ENCODE measurements at places on chromosomes 4 and X. TPM values are rescaled to one million over a fixed set of nuclear protein-coding genes. Genes with fewer than 3 reads are reported as not detected.

GRCh38 chr4:102352781-102353180, 7.5 kb upstream of the SLC39A8 start:
- DNase-seq, result no peak

DNA sequence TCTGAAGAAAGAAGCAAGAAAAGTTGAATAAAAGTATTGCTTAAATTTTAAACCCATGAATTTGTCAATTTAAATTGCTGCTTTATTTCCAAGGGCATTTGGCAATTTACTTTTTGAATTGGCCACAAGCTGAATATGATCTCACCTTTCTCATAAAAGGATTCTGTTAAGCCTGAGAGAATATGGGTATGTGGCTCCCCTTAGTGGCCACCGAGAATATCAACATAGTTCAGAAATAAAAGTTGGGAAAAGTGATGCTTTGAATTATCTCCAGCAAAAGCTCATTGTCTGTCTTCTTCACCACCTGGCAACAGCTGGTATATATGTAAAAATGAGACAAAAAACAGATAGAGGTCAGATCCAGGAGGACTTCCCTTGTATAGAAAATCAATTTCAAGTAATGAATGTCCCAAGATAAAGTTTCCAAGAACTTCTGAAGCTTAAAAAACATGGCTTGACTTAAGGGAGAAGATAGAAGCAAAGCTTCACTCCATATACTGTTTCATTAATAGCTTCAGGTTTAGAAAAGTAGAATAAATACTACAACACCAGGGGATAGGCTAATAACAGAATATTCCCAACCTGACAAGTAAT, 290.7 kb upstream of the FAM241A start:
- DNase-seq, result peak; percentile 59

DNA sequence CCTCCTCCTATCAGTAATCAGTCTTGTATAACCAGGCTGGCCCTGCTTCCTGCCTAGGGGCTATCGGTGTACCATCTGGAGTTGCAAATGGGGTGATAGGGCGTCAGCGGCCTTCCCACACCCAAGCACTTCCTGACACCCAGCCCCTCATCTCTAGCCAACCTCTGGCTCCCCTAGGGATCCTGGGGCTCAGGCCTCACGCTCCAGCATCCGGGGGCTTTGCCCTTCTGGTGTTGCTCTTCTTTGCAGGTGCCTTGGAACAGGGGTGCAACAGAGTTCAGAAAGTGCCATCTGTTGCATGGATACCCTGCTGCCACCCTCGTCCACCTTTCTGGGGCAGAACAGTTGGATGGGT, 4.1 kb downstream of the IL9R start:
- DNase-seq, result no peak

DNA sequence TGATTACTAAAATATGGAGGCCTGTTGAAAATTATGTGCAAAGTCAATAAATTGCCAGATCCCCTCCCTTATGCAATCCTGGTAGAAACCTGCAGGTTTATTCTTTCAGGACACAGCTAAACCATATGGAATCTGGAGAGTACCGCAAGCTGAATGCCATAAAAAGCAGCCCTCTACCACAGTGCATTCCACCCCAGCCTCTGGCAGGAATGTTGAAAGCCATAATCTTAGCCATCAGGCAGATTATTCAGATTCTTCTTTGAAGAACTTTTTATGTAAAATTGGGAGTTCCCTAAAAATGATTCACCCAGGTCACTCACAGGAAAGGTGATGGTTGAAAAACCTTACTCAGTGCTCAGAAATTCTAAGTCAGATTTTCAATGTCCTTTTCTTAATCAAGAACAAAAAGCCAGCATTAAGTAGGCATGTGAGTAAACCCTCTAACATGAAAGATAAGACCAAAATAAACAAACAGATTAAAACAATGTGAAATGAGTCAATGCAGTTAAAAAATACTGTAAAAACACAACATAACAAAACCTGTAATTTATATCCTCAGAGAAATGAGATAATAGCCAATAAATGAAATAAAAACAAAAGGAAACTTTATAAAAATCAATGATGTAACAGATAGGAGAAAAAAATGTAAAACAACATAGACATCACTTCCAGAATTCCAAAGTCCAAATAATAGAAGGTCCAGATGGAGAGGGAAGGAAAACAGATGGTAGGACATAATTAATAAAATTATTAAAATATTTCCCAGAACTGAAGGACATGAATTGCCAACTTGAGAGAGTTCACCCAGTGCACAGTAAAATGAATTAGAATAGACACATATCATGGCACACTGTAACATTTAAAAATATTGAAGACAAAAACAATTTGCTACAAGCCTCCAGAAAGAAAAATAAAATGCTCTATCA, 226.9 kb downstream of the FSTL5 start:
- DNase-seq, result no peak

The CXorf65 gene
- 0.36 TPM for total RNA-seq

The LNX1 gene
- total RNA-seq, result not detected

The STS gene
- total RNA-seq, result 15.6 TPM
